Forelimb muscle (tissue), 1 donor: ENCODE measurements at places on chromosomes 1 and 21. TPM values are rescaled to one million over a fixed set of nuclear protein-coding genes. Genes with fewer than 3 reads are reported as not detected.
A peak's percentile ranks its signal among the peaks of the same experiment; 100 is the strongest.

Gene BACE2
- 29.1 TPM for polyA plus RNA-seq

Gene FCGR3A
- polyA plus RNA-seq = 0.81 TPM

Gene DNASE2B
- not detected for polyA plus RNA-seq

Gene PADI2
- polyA plus RNA-seq = 111 TPM

Gene CD46
- 78.8 TPM for polyA plus RNA-seq

Gene TMEM50B
- polyA plus RNA-seq = 18.2 TPM

Gene CTSS
- polyA plus RNA-seq = 9.9 TPM

Gene RIMKLA
- 0.89 TPM for polyA plus RNA-seq

Gene CD52
- polyA plus RNA-seq = 1.3 TPM

DNA sequence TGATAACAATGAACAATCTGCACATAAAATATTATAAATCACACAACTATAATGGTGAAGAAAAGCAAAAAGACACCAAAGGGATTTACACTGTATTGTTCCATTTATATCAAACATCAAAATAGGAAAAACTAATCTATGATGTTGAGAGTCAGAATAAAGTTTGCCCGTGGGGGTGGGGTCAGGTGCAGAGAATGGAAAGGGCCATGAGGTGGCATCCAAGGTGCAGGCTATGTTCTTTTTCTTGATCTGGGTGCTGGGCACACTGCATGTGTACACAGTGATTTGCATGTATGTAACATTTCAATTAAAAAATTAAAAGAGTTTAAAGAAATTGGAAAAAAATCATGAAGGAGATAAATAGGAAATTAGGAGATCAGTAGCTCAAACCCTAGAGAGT lies 127.3 kb downstream of the DSCAM start:
- DNase-seq = no peak

DNA sequence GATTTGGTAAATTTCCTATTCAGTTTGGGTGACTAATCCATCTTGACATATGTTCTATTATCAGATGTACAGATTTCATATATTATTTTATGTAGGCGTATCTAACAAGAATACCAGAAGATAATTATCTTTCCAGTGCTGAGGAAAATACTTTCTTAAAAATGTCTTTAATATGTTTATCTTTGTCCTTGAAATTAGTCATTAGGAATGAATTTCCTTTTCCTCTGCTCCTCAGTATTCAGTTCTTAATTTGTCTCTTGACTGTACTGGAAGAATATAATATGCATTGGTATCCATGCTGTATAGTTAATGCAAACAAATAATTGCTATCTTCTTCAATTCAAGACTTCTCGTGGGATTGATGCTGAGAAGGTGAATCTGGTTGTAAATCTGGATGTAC lies 6.6 kb downstream of the DDX20 start:
- no peak for DNase-seq

DNA sequence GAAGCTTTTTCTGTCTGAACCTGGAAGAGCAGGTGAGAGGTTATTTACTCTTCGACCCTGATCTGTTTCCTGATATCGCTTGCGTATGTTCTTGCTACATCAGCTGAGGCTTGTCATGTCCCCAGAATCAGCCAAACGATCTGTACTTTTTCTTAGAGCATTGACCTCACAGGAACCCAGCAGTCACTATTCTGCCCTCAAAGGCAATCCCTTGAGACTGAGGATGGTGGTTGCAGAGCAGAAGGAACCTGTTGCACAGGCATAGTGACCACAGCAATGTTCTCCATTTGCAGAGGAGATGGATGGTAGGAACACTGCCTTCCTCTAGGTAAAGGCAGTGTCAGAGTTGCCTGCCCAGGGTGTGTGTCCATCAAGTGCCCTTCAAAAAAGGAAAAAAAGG lies 11.3 kb upstream of the LACTBL1 start:
- DNase-seq = no peak

- DNase-seq = no peak
Measured at GRCh38 chr1:112904071-112904830, 51.7 kb downstream of the SLC16A1 start.

GRCh38 chr1:119779869-119780356 lies 11.2 kb upstream of the HMGCS2 start:
- peak; percentile 67 for DNase-seq

- DNase-seq = no peak
Measured at GRCh38 chr21:25907573-25908275, 173.0 kb downstream of the GABPA start.

- DNase-seq = no peak
Measured at GRCh38 chr1:58811303-58811702, 27.5 kb upstream of the JUN start.

GRCh38 chr1:76162254-76162653 lies 87.7 kb downstream of the ST6GALNAC3 start:
- DNase-seq = no peak

GRCh38 chr1:151539321-151540020 lies 638 bp upstream of the TUFT1 start:
- peak; percentile 28 for DNase-seq

DNA sequence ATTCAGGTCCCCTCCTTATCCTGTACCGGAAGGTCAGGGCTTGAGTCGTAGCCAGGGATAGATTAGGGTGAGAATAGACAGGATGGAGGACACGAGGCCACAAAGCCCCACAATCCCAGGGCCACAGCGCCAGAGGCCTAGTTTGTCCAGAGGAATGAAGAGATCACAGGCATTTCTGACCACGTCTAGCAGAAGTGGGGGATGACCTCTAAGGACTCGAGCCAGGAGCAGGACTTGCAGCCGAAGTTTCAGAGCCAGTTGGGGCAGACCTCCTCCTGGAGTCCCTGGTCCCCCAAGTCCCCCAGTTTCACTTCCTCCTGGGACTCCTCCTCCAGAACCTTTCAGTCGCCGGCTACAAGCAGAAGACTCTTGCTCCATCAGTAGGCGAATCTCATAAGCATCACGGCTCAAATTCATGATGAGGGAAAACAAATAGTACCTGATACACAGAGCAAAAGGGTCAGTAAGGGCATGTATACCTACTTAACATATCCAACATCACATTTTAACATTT lies 2.3 kb upstream of the ITGA10 start:
- no peak for DNase-seq

GRCh38 chr21:14617871-14618270 lies 71.8 kb upstream of the SAMSN1 start:
- DNase-seq = no peak

- no peak for DNase-seq
Measured at GRCh38 chr1:160058087-160058486, 11.9 kb downstream of the KCNJ10 start.

DNA sequence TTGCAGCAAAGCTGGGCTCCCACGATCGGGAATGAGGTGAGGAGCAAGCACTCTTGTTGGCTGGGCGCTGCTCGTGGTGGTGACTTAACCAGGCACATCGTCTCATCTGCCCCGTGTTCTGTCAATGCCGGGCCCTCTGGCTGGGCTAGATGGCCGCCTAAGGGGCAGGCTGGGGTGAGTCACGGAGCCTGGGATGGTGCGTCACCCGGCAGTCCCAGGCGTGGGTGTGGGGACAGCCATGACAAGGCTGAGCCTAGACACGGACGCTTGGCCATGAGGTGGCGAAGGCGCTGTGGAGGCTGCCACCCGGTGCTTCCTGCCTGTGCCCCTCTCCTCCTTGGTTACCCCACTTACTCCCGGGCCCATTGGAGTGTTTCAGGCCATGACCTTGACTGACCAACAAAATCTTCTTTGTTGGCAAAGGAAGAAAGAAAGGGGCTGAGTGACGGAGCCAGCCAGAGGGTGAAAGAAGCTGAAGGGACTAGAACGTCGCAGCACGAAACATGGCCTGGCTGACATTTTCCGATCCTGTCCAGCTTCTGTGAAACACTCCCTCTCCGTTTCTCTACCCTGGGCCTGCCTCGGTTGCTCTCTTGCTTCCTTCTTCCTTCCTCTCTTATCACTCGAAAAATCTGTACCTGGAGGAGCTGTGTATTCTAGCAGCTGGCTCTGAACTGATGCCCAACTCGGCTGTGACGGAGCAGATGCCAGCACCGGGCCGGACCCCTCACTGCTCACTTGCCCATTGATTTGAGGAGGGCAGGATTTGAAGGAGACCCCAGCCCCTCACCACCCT lies 596 bp downstream of the CD247 start:
- no peak for DNase-seq

DNA sequence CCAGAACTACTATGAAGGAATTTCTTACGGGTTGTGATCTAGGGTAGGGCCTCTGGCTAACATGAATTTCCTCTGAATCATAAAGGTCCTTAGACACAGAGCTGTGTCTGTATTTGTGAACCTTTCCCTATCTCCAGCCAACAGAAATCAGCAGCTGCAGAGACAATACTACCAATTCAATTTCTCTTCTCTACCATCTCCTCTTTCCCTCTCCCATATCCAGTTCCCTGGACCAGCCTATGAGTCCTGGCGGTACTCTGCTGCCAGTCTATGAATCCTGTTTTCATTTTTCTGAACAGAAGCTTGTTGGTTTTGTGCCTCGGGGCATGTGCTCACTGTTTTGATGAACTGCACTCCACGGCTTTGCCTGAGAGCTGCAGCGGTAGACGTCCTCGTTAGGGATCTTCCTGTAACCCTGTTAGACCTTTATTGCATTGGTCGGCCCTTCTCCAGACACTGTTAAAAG lies 458.0 kb upstream of the VAMP3 start:
- DNase-seq = no peak

DNA sequence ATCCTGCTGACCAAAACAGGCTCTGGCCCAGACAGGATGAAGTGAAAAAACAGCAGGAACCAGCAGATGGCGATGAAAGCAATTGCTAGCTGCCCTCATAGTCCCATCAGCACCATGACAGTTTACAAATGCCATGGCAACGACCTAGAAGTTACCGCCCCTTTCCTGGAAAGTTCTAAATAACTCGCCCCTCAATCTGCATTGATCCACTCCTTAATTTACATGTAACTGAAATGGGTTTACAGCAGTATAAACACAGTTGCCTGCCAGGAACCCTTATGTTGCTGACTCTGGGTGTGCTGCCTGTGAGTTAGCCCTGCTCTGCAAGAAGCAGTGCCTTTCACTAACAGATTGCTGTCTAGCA lies 65.5 kb upstream of the CR1L start:
- peak; percentile 4 for DNase-seq

DNA sequence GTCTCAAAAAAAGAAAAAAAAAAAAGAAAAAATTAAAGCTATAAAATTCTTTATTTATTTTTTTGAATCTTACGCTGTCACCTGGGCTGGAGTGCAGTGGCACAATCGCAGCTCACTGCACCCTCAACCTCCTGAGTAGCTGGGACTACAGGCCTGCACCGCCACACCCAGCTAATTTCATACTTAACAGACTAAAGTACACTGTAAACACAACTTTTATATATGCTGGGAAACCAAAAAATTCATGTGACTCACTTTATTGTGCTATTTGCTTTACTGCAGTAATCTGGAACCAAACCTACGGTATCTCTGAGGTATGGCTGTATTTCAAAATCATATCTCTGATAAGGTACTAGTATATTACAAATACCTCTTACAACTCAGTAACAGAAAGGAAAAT lies 40.3 kb downstream of the HSF2BP start:
- DNase-seq = no peak

- DNase-seq = no peak
Measured at GRCh38 chr1:203807196-203807595, 11.8 kb downstream of the ZBED6 start.

DNA sequence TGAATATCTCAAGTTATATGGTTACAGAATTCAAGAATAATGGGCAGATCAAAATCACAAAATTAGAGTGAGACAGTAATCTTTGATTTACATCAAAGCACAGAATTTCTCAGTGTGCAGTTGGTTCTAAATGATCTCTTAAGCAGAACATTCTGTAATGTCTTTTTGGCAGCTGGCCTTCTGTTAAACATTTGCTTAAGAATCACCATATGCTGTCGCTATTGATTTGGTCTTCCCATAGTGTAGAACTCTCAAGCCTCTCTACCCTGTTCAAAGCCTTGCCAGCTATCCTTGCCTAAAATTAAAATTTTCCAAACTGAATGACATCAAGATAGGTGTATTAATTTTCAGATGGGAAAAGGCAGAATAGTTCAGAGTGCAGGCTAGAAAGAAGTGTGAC lies 38.9 kb upstream of the ERO1B start:
- no peak for DNase-seq

- no peak for DNase-seq
Measured at GRCh38 chr1:201750934-201751333, 78.0 kb upstream of the IPO9 start.

DNA sequence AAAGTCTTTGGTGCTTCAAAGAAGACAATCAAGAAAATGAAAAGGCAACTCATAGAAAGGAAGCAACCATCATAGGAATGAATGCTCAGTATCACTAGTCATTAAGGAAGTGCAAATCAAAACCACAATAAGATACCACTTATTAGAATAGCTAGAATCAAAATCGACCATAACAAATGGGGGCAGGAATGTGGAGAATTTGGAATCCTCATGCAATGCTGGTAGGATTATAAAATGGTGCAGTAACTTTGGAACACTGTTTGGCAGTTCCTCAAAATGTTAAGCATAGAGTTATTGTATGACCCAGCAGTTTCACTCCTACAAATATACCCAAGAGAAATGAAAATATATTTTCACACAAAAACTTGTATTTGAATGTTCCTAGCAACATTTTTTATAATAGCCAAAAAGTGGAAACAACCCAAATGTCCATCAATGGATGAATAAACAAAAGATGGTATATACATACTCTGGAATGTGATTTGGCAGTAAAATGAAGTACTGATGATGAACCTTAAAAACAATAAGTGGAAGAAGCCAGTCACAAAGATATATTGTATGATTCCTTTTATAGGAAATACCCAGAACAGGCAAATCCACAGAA lies 105.6 kb downstream of the MIS18A start:
- no peak for DNase-seq

DNA sequence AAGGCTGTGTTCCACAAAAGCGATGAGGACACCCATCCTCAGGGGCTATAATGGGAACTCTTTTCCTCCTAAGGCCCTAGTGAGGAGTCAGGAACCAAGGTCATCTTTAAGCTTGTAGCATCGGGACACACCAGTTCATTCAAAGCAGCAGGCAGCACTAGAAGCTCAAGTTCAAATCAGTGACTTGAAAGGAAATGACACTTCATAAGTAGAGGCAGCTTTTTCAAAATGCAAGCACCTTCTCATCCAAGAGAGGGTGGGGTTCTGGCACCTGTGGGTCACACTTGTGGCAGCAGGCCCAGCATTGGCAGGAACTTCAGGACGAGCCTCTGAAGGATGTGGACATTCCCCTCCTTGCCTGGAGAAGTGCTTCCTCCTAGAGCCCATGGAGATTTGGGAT lies 496.3 kb downstream of the KIF26B start:
- no peak for DNase-seq

- DNase-seq = no peak
Measured at GRCh38 chr1:8009043-8010002, 16.8 kb downstream of the ERRFI1 start.
